Uterus (tissue), 4 donors: ENCODE measurements at places on chromosomes 5 and 9. TPM values are rescaled to one million over a fixed set of nuclear protein-coding genes. Genes with fewer than 3 reads are reported as not detected.

The CNTLN gene
- total RNA-seq, result 25.1 TPM

The TEX53 gene
- not detected for total RNA-seq

GRCh38 chr9:113350937-113351336, 1.6 kb downstream of the BSPRY start:
- no peak for DNase-seq

- no peak for DNase-seq
These were observed 31.6 kb downstream of the TLE4 start for GRCh38 chr9:79603222-79603920.

The OR13C8 gene
- total RNA-seq, result not detected

DNA sequence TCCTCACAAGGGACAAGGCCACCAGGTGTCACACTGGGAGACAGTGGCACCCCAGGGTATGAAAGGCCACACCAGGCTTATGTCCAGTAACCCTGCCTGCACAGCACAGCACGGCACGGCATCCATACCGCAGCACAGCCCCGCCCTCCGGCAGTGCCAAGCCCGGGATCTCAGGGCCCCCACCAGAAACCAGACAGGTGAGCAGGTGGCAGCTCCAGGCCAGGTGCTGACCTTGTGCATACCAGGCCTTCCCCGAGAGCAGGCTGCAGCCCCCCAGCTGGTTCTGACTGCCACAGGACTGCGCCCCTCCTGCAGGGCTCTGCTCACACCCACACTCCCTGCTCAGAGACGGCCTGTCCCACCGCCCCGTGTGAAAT, 56.5 kb downstream of the ADAMTS2 start:
- peak; percentile 15 for DNase-seq

The OR1Q1 gene
- not detected for total RNA-seq

DNA sequence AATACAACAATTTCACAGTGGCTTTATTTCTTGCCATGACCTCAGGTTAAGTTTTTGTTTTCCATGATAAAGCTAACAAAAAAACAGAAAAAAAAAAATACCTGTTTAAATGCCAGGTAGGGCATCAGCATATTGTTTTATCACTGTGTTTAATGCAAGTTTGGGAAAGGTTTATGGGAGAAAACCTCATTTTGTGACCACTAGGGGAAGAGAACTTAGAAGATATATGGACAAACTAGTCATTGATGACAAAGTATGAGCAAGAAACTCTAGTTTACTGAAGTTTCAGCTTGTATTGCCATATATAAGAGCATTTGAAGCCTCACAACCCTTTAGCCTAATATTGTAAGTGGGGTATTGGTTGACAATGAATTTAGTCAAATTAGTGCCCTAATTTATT, 1431.4 kb upstream of the CDH18 start:
- no peak for DNase-seq

DNA sequence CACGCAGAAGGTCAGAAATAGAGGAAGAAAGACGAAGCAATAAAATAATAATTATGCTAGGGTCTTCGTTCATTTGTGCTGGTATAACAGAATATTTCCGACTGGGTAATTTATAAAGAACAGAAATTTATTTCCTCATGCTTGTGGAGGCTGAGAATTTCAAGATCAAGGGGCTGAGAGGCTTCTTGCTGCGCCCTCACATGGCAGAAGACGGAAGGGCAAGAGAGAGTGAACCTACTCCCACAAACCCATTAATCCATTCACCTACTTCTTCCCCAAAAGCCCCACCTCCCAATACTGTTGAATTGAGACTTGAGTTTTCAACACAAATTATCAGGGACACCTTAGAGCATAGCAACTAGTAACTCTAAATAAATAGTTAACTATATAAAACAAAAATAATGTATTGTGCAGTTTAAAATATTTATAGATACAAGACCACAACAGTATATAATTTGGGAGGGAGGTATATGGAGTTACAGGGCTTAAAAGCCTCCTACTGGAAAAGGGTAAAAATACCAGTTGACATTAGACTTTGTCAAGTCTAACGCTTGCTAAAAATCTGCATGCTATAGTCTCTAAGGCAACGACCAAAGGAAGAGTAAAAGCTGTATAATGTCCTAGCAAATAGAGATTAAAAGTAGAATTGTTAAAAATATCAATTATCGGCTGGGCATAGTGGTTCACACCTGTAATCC, 40.3 kb upstream of the NAA35 start:
- no peak for DNase-seq

GRCh38 chr5:140551872-140552271, 4.4 kb downstream of the EIF4EBP3 start:
- DNase-seq, result no peak

The RALGDS gene
- 30.7 TPM for total RNA-seq

The MLANA gene
- not detected for total RNA-seq

- DNase-seq, result no peak
These were observed 79.7 kb downstream of the THBS4 start for GRCh38 chr5:80114860-80115259.

The BTNL3 gene
- not detected for total RNA-seq

The CER1 gene
- total RNA-seq, result not detected

DNA sequence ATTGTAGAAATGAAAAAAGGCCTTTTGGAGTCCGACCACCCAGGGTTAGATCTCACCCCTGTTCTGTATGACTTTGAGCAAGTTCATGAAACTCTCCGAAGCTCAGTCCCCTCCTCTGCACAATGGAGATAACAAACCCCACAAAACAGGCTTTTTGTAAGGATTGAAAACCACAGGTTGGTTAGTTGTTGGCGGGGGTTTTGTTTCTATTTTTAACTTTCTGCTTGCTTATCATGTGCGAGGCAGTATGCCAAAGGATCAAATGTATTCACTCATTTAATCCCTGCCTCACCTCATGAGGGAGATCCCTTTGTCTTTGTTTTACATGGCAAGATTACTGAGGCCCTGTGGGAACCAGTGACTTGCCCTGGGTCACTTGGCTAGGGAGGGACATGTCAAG, 539.1 kb downstream of the CDK5RAP2 start:
- DNase-seq, result no peak

DNA sequence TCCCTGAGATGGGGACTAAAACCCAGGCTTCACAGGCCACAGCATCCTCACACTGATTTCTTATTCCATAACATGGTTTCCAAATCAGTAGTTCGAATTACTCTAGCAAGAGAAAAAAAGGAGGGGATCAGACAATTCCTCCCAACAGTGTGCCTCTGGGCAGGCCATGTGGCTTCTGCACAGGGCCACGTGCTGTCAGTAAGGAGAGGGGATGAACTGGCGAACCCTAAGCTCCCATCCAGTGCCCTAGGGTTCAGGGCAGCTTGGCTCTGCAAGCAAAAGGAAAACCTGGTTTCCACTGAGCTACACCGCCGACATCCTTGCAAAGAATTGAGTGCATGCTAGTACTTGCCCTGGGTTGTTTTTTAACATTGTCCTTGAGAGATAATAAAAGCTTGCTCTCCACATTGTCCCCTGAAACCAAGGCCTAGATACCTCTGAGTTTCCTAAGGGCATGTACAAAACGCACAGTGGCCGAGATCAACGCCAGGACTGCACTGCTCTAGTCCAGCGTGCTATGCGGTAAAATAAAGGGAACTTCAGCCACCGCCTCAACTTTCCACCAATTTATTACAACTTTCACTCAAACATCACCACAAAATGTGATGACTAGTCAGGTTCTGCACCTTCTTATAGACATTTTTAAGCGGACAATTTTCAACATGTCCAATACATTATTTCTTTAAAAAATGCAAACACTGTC, 4.5 kb downstream of the CAMSAP1 start:
- no peak for DNase-seq

- DNase-seq, result no peak
These were observed 199.0 kb downstream of the CACNA1B start for GRCh38 chr9:138076650-138077009.

GRCh38 chr9:119003201-119003611, 366.0 kb downstream of the BRINP1 start:
- no peak for DNase-seq

GRCh38 chr5:7250004-7250403, 145.9 kb upstream of the ADCY2 start:
- DNase-seq, result no peak

The MAMDC4 gene
- total RNA-seq, result not detected

DNA sequence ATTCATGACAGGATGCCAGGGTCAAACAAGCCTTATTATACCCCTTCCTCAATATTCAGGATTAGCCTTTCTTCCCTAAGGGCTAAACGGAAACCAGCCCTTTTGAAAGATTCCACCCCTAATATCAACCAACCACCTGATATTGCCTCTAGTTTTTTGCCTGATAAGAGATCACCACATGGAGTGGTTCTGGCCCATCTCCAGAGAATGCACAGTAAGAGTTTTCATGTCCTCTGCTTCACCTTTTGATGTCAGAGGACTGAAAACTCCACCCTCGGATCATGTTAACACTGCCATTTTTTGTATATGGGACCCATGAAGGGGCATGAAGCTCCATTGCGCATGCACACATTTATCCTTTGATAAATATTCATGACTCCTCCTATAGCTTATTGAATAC, 5.8 kb upstream of the LNPEP start:
- DNase-seq, result no peak

- no peak for DNase-seq
These were observed 15.7 kb downstream of the LPCAT1 start for GRCh38 chr5:1507961-1508658.

- DNase-seq, result no peak
These were observed 159.1 kb upstream of the PPP2R2B start for GRCh38 chr5:147037515-147038205.

DNA sequence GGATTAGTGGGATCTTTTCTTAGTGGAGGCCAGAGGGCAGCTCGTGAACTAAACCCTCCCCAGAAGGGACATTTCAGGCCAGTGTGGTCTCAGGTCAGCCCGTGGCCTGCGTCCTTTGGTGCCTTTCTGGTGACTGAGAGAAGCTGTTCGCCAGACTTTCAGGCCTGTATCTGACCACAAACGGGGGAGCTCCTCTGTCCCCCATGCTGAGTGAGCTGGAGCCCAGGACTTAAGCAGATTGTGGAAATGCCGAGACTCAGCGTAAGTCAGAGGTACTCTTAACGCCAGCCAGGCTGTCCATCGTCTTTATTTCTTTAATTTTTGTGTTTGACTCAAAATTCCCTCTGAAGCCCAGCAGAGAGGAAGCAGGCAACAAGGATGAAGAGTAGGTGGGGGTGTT, 54.8 kb upstream of the NCS1 start:
- no peak for DNase-seq

The PCDHB5 gene
- total RNA-seq, result 11.5 TPM

The TSLP gene
- not detected for total RNA-seq

The BHMT2 gene
- not detected for total RNA-seq

The PRDM12 gene
- not detected for total RNA-seq

- DNase-seq, result no peak
These were observed 304.1 kb downstream of the MAT2B start for GRCh38 chr5:163809473-163809872.

The CDKN2B-AS1 gene
- 0.35 TPM for total RNA-seq

DNA sequence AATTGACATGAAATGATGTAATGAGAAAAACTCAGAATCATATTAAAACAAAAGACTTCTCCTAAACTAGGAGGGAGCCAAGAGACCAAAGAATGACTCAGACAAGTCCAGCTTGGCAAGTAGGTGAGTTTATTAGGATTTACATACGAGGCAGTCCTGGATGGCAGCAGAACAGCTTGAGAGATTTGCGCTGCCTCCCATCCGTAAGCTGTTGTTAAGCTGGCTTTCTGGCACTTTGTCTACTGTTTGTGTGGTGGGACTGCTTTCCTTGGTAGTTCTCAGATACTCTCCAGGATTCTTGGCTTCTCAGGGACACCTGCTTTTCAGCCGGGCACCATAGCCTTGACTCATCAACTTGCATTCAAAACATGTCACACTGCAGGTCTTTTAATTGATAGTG, 57.6 kb downstream of the COX7C start:
- no peak for DNase-seq

GRCh38 chr5:57298295-57298984, 124.6 kb downstream of the GPBP1 start:
- DNase-seq, result peak; percentile 79

DNA sequence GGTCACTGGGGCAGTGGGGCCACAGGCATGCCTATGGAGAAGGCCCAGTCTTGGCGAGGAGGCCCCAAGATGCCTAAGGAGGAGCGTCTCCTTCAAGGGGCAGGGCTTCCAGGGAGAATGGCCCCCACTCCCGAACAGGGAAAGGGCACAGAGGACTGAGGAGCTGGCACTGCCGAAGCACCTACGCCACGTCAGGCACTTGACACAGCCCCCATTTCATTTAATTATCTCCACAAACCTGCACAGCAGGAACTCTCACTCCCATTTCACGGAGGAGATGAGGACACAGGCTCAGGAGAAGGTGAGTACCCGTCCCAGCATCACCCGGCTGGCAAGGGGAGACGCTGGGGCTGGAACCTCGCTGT, 26.0 kb downstream of the EGR1 start:
- no peak for DNase-seq

- no peak for DNase-seq
These were observed 466.4 kb upstream of the SMC2 start for GRCh38 chr9:103627731-103628130.

DNA sequence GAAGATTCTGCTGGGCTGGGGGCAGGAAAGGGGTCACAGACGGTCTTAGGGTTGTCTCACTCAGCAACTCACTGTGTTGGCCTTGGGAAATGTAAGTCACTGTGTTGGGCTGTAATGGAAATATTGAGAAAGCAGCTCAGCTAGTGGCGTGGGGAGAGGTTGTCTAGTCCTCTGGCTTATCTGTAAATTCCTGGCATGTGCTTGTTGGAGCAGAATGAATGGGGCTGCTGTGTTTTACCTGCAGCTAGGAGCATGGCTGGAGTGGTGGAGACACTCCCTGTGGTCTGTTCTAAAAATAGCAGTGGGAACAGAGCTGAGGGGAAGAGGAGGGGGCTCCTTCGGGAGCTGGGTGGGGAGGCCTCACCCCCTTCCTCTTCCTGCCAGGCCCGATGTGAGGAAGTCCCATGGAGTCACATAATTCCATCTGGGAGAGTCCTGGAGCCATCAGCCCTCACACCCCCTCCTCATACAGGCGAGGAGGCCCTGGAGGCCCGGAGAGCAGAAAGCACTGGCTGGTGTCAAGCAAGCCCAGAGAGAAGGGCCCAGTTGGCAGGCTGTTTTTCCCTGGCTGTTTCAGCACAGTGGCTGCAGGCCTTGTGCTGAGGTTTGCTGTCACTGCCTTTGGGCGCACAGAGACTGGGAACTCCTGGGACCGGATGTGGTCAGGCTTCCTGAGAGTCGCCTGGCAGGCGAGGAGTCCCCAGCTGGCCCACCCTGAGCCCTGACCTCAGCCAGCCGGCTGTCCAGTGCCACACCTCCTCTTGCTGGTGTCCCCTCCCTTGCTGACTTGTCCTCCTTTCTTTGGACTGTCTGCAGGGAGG, 84.9 kb downstream of the RGS3 start:
- DNase-seq, result peak; percentile 34

GRCh38 chr5:125272357-125272756, 525.9 kb upstream of the ZNF608 start:
- DNase-seq, result no peak

- no peak for DNase-seq
These were observed 4.0 kb downstream of the SLC2A6 start for GRCh38 chr9:133474853-133475252.

The MEGF10 gene
- total RNA-seq, result 3.5 TPM

GRCh38 chr5:74153255-74153790, 487.2 kb downstream of the ENC1 start:
- DNase-seq, result no peak
